ENCODE measurements at places on chromosomes 4 and X. TPM values are rescaled to one million over a fixed set of nuclear protein-coding genes. Genes with fewer than 3 reads are reported as not detected.

DNA sequence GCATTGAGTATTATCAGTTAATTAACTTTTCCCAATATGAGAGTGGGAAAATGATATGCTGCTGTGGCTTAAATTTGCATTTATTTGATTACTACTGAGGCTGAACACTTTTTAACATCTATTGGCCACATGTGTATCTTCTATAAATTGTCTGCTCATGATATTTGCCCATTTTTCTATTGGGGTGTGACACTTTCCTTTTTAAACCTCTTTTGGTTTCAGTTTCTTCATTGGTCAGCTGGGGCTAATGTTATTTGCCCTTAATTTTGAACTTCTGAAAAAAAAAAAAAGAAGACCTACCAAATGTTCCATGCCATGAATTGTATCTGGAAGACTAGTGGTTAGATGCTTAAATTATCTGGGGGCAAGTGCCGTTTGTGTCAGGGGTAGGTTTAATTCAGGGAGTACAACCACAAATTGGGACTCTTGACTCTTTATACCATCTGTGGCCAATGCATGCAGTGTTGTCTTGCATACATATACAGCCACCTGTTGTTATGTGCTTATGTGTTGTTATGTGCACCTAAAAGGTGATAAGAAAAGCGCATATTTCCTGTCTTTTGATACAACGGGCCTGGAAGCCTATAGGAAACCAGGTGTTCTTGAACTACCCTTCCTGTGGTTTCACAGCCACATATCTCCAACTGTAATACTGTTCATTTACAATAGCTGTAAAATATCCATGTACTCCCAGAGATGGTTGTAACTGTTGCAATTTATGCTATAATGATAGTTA, 49.0 kb downstream of the SH2D1A start:
- DNase-seq = no peak

DNA sequence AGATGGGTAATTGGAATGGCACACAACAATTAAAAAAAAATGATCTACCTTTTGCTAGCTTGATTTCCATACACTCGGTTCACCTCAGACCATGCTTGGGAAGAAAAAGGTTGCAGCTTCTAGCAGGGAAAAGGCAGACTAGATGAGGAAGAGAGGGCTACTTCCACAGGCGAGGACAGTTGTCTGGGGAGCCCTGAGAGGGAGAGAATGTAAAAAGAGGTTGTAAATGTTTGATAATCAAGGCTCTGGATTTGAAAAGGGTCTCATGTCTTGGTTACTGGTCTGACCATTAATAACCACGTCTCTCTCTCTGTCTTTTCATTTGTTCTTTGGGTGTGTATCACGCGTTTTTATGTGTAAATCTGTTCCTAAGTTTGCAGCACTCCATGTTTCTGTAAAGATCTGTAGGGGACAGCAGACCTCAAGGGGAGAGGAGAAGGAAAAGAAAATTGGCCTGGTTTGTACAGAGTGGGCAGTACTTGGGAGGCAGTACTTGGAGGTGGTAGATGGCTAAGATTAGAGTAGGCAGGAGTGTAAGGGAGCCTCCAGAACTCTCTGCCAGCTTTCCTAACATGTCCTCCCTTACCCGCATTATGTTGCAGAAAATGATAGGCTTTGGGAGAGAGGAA, 750 bp downstream of the ARMCX5 start:
- DNase-seq = no peak

DNA sequence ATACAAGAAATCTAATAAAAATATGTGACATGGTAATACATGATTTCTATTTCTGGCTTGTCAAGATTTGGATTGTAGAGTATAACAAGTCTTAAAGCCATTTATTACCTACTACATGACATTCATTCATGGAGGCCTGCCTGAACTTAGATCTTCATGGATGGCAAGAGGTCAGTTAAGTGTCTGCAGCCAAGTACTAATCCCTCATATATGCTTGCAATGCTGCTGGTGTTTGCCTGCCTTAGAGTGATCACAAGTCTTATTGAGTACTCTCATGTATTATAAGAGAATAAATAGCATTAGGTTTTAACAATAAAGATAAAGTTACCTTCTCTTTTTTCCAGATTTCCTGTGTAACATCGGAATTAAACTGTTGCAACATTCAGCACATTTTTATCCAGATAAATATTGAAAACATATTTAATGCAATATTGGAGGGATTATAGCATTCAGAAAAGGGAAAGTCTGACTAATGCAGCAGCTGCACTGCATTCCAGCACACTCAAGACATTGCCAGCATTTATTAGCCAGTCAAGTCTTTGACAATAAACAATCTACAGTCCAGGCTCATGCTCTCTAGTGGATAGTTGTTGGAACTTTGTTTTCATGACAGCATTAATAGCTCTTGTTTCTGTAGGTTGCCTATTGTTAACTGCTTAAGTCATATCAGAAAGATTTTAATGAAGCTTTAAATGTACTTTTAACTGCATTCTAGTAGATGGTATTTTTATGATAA, 737.1 kb downstream of the FAT4 start:
- DNase-seq = no peak

GRCh38 chr4:36244257-36245082, at the start of gene ARAP2:
Gene ARAP2, minus strand, starts transcription at chr4:36244514. Its CDS starts 15,028 bp downstream, at chr4:36229486.
- DNase-seq = peak; percentile 68

DNA sequence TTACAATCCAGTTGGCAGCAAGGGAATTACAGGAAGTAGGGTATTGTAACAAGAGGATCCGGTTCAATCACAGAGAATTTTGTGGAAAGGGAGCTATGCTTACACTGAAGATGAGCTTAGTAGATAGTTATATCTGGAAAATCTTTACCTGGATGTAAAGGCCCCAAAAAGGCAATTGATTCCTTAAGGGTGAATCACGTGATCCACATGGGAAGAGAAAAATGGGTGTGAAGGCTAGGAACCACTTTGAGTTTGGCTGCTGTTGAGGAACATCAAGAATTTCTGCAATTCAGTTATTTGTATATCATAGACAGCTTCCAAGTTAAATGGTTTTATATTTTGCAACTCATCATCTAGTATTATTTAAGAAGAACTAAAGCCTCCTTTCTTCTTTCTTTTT, 194.0 kb upstream of the ARHGAP24 start:
- DNase-seq = no peak

DNA sequence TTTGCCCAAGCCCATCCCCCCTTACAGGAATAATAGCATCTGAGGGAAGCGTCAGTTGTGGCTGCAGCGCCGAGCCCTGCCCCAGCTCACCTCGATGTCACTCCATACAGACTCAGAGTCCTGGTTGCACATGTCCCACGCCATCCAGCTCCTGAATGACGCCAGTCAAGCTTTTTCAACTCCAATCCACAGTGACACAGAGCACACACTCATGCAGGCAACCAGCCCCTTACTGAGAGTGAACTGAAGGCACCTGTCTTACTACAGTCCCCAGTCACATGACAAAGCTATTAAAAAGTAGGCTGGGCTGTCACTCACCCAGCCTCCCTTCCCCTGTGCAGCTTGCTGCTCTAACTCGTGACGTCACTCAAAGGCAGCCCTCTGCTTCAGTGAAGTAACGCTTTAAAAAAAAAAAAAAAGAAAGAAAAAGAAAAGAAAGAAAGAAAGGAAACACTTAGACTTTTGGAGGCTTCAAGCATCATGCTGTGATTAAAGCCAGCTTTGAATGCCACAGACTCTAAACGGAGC, at the start of gene PPARGC1A:
Gene PPARGC1A (minus strand): TSS at position 234 of the 528 bp plus-strand sequence. CDS start 90 bp downstream, at position 144.
- peak; percentile 85 for DNase-seq

GRCh38 chr4:140996766-140997165, 136.5 kb downstream of the RNF150 start:
- no peak for DNase-seq

- no peak for DNase-seq
These were observed 203.6 kb downstream of the PDGFC start for GRCh38 chr4:156767911-156768415.

GRCh38 chr4:22504922-22505321, 10.9 kb downstream of the ADGRA3 start:
- DNase-seq = no peak

GRCh38 chr4:76535603-76536372, 100.8 kb downstream of the SHROOM3 start:
- DNase-seq = no peak

DNA sequence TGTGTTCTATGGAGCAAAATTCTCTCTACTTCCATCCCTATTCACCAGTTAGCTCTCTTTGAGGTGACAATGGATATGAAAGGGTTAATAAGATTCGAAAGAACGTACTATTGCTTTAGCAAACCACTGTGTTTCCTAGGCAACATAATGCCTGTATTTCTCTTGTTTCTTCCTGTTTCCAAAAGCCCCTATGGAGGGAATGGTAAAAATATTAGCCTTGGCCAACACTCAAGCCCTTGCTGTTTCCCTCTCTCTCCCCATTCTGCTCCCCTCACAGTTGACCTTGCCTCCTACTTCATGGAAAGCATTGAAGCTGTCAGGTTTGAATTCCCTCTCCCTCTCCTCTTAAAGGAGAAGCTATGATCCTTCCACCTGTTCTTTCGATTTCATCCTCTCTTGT, 9.6 kb upstream of the PGRMC1 start:
- DNase-seq = no peak

GRCh38 chrX:20029728-20030127, 38.9 kb upstream of the BCLAF3 start:
- DNase-seq = peak; percentile 88

DNA sequence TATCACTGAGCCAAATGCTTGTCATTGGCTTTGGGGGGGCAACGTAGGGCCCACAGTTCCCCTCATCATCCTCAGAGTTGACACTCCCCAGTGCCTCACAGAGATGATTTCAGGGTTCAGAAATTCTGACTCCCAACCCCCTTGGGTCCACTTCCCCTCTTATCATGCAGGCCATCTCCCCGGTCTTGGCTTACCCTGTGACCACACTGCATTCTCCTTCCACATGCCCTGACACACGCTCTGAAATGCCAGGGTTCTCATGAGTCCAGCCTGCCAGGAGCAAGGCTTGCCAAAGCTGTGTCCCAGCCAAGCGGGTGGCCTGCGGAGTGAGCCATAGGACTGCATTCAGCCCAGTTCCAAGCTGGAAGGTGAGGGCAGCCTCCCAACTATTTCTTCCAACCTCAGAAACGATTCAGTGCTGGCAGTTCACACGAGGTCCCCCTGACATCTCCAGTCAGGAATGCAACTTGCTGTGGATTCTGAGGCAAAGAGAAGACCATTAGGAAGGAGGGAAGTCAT, 101.2 kb downstream of the SMIM20 start:
- DNase-seq = peak; percentile 42

GRCh38 chrX:10387011-10387410, 230.2 kb downstream of the CLCN4 start:
- DNase-seq = no peak

DNA sequence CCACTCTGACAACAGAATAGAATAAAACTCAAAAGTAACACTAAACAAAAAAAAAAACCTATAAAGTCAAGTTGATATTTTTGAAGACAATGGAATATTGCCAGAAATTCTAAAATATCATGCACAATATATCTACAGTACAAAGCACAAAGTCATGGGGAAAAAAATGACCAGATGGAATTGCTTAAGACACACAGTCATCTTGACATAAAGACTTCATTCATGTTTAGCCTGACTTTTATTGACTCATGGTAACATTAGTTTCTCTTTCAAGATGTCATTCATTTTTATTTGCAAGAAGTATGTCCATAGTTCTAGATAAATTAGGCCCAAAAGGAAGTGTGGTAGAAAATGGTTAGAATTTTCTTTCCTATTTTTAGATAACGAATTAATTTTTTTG, 259.1 kb downstream of the CAMK2D start:
- no peak for DNase-seq

- DNase-seq = no peak
These were observed 33.4 kb upstream of the GPR101 start for GRCh38 chrX:137067147-137067546.

DNA sequence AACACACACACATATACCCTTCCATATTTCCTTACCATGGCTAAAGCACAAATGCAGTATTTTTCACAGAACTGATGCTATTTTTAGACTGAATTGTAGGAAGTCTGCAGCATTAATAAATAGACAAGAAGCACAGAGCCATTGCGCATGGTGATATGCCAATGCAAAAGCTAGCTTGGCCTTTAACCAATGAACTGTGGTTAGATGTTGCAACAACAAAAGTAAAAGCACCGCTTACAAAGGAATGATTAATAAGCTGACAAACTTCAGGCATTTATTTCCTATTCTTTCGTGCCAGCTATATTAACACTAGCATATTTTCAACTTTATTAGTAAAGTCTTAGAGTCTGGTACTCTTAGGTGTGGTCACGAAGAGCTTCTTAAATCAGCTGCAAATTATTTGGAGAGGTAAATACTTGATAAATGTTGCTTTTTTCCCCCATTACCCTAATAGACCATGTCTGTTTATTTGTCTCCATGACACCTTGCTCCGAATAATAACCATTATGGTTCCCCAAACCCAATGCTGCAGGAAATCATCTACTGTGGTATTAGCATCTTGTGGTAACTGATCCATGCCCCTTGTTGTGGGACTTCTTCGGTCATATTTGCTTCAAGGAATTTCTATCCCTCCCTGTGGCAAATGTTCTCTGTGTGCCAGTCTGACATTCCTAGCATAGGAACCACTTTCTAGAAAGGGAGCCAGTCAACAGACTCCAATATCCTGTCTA, 306.1 kb upstream of the TAPT1 start:
- peak; percentile 37 for DNase-seq

GRCh38 chr4:119858176-119858575, 208.5 kb downstream of the MAD2L1 start:
- no peak for DNase-seq

GRCh38 chrX:11259437-11259836, 33.8 kb upstream of the AMELX start:
- DNase-seq = no peak

DNA sequence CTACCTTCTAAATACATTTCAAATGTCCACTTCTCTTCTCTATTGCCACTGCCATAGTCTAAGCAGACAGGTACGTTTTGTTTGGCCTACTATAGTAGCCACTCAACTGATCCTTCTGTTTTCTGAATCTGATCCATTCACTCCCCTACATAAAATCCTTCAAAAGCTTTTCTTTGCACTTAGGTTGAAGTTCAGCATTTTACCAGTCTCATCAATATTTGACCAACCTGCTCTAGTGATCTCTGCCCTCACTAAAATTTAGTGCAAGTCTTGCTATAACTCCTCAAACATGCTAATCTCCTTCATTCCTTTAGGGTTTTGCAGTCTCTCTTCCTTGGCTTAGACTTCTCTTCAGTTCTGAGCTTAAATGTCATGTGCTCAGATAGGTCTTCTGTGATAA, 33.4 kb downstream of the EGF start:
- no peak for DNase-seq

- no peak for DNase-seq
These were observed 443.2 kb upstream of the FGF16 start for GRCh38 chrX:77003956-77004355.

The P2RY4 gene
- not detected for total RNA-seq

The SPANXN4 gene
- total RNA-seq = not detected

The TGIF2LX gene
- total RNA-seq = not detected

The CUL4B gene
- 36.1 TPM for total RNA-seq

The DDX53 gene
- not detected for total RNA-seq

The PRKG2 gene
- total RNA-seq = 0.58 TPM

The SHROOM4 gene
- 5.3 TPM for total RNA-seq

The MAGED4B gene
- 47.9 TPM for total RNA-seq

The TBL1X gene
- 37.1 TPM for total RNA-seq

The ASB5 gene
- 4.5 TPM for total RNA-seq

The SYNPO2 gene
- 735 TPM for total RNA-seq

The EGFL6 gene
- 3.6 TPM for total RNA-seq

The SSX1 gene
- total RNA-seq = not detected

The SPANXC gene
- not detected for total RNA-seq

The FAM47A gene
- not detected for total RNA-seq

The CD38 gene
- 1.1 TPM for total RNA-seq

The MAGEE1 gene
- total RNA-seq = 3.6 TPM

The PLK4 gene
- total RNA-seq = 2.3 TPM

The DCAF12L1 gene
- total RNA-seq = 8.6 TPM

The SCFD2 gene
- total RNA-seq = 15.8 TPM

The CDKL2 gene
- total RNA-seq = 2.4 TPM

The POU3F4 gene
- total RNA-seq = 0.52 TPM

Measured in mucosa of gallbladder (tissue), 1 donor.